Keratinocyte (primary cell): ENCODE measurements at places on chromosomes 2 and 18.

GRCh38 chr2:55460562-55460961, 40.9 kb upstream of the CCDC88A start:
- no peak for DNase-seq

DNA sequence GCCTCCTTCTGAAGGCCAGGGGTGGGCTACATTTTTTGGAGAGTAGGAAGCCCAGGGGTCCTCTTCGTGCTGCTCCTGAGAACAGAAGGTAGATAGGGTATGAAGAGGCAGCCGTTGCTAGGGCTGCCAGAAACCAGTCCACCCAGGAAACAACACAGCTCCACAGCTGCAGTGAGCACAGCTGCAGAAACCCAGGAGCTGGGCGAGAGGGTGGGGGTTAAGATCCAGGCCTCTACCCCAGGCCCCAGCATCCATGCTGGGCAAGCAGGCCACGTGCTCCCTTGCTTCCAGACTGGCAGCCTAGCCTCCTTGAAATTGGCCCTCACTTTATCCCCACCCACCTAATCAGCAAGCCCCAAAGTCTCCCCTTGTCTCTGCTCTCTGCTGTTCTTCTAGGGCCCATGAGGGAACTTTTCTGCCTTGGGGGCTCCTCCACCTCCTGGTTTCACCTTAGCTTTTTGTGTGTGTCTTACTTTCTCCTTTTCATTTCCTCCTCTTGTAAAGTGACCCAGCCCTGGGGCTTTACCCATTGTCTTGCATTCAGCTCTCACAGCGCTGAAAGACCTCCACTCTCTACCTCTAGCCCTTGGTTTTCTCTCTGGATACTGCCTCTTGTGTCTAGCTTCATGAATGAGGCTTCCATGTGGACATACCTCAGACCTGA, 30.7 kb downstream of the STON1 start:
- no peak for DNase-seq

DNA sequence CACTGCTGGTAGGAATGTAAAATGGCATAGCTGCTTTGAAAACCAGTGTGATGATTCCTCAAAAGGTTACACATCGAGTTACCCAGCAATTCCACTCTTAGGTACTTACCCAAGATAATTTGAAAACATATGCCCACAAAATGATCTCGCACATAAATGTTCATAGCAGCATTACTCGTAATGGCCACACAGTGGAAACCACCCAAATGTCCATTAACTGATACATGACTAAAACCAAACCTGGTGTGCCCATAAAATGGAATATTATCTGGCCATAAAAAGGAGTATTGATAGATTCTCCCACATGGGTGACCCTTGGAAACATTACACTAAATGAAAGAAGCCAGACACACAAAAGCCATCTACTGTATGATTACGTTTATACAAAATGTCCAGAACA, 70.4 kb downstream of the ALPK2 start:
- no peak for DNase-seq

DNA sequence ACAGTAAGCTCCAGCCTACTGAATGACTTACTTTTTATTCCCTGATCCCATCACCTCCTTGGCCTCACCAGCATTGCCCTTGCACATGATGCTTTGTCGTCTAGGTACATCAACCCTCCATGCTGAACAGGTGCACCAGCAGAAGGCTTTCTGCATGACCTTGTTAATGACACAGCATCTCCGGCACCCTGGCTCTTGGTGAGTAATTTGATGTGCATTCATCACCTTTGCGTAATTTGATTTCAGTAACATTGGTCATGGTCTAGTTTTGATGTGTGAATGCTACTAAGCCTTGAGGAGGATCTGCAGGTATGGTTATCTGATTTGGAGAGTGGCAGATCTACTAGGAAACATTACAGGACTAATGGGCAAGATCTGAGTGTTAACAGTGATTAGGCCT, 103.6 kb downstream of the STK39 start:
- DNase-seq = no peak

DNA sequence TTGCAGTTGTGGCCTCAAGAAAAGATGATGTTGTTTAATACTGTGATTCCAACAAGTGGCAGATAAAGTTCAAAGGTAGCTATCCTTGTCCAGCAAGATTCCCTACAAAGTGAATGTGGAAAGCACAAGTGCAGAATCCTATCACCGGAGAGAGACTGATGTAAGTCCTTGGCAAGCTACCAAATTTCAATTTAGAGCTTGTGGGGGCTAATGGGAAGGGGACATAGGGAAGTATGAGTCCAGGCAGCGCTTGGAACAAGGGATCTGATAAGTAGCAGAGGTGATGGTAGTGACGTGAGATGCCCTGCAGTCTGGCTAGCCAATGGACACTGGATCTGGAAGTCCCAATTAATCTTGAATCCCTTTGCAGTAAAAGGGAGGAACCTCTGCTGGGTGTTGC, 165.2 kb upstream of the DTNA start:
- DNase-seq = no peak

DNA sequence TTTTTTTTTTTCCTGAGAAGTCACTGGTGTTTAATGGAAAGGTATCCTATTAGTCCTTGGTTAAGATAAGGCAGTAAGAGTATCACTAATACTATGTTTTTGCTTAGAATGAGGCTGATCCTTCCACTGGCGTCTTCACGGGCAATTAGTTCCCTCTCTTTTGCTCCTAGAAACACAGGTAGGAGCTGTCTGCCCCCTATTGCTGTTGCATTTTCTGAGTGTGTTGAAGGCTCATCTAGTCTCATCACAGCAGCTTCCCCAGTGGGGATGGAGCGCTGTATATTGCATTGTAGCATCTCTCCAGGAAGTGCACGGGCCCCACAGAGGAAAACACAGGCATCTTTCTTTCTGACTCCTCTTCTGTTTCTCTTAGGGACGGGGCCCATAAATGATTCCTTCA, 145.0 kb downstream of the NAPG start:
- no peak for DNase-seq

DNA sequence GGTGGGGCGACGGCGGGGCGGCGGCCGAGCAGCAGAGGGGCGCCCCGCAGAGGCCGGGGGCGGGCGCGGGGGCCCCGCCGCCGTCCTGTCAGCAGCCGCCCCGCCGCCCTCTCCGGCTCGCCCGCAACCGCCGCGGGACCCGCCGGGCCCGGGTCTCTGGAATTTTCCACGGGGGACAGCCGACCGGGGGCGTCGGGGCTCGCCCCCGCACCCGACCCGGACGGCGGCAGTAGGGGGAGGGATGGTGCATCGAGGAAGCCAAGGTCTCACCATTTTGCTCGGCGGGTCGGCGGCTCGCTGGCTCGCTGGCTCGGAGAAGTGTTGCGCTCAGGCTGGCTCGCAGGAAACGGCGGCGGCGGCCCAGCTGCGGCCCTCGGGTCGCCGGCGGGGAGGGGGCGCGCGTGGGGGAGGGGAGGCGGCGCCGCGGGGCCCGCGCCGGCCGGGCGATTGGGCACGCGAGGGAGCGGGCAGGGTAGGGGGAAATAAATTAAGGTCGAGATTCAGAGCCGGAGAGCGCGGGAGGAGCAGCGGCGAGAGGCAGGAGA, 405 bp downstream of the PPP3R1 start:
- no peak for DNase-seq

DNA sequence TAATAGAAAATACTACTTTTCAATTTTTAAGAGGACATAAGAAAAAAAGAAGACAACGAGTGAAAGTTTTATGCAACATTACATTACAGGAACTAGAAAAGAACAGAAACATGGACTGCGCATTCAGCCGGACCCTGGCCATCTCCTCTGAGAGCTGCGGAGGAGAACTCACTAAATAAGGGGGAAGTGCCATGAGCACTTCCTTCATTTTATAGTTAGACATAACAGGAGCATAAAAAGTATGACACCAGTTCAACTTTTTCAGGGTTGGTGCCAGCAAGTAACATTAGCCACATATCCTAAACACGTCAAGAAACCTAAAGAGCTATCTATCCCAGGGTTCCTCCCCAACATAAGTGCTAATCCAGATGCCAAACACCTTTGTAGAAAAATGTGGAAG, 78.0 kb upstream of the SERTAD2 start:
- DNase-seq = no peak

GRCh38 chr2:143607231-143608062, 478.2 kb downstream of the ARHGAP15 start:
- DNase-seq = no peak

DNA sequence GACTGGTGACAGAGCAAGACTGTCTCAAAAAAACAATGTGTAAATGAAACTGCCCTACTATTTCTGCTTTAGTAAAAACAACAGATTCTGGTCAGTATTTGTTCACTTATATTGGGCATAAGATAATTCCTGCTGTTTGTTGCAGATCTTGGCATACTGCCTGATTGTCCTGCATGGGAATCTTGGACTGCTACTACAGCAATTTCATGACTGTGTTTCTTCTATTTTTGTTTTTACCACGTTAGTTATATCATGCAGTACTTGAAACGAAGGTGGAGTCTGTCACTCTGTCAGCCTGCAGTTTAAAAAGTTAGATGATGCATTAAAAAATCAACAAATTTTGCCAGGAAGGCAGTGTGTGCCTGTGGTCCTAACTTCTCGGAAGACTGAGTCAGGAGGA, 14.2 kb upstream of the CLASP1 start:
- DNase-seq = no peak

DNA sequence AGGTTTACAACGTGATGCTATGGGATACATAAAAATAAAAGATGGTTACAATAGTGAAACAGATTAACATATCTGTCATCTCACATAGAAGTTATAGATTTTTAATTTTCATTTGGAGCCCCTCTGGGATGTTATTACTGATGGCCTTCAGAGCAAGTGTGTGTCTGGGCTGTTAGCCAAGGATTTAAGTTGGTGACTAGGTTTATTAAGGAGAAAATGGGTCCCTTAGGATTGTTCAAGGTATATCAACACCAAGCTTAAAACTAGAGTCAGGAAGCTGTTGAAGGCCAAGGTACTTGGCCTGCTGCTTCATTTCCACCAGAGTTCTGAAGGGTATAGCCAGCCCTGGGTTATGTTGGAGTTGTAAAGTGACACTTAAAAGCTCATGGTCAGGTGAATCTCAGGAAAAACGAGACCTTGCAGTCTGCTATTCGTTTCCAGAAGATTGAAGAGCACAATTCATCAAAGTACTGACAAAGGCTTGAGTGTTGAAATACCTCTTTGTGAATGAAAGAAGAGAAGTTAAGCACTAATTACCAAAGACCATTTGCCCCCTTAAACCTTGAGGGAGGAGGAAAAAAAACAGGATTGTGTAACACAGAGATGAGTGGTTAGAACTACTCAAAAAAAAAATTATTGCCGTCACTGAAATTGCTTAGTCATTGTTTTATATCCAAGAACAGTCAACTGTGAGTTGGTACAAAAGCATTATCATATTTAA, 48.4 kb downstream of the MAP2 start:
- no peak for DNase-seq

DNA sequence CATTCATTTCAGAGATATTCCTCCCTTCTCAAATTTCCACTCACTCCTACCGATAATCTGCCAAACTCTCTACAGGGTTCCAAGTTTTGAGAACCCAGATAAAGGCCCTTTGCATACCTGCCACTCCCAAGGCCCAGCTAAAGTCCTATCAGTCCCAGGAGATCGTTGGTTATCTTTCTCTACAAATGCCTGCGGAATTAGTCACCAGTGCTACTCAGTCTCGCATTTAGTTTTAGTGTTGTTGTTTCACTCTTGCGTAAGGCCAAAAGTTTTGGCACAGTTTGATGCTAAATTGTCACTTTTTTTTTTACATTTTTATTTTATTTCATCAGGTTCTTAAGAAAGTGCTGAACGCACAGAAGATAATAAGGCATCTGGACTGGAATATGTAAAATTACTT, 29.2 kb upstream of the SETBP1 start:
- peak; percentile 53 for DNase-seq

DNA sequence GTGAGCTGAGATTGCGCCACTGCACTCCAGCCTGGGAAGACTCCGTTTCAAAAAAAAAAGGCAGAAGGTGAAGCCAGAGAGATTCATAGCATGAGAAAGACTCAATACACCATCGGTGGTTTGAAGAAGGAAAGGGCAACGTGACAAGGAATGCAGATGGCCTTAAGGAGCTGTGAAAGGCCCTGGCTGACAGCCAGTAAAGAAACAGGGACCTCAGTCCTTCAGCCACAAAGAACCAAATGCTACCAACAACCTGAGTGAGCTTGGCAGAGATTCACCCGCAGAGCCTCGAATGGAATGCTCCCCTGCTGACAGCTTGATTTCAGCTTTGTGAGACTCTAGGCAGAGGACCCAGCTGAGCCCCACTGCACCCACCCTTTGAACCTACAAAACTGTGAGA, 154.9 kb upstream of the NDUFV2 start:
- no peak for DNase-seq

GRCh38 chr2:165953306-165953654, 296 bp downstream of the TTC21B start:
- DNase-seq = no peak

GRCh38 chr2:53576166-53576565, 191.4 kb upstream of the CHAC2 start:
- DNase-seq = no peak

GRCh38 chr2:37570773-37571586, 100.5 kb downstream of the CDC42EP3 start:
- DNase-seq = no peak

- no peak for DNase-seq
Observed at GRCh38 chr2:106059416-106060065, 134.6 kb downstream of the UXS1 start.

DNA sequence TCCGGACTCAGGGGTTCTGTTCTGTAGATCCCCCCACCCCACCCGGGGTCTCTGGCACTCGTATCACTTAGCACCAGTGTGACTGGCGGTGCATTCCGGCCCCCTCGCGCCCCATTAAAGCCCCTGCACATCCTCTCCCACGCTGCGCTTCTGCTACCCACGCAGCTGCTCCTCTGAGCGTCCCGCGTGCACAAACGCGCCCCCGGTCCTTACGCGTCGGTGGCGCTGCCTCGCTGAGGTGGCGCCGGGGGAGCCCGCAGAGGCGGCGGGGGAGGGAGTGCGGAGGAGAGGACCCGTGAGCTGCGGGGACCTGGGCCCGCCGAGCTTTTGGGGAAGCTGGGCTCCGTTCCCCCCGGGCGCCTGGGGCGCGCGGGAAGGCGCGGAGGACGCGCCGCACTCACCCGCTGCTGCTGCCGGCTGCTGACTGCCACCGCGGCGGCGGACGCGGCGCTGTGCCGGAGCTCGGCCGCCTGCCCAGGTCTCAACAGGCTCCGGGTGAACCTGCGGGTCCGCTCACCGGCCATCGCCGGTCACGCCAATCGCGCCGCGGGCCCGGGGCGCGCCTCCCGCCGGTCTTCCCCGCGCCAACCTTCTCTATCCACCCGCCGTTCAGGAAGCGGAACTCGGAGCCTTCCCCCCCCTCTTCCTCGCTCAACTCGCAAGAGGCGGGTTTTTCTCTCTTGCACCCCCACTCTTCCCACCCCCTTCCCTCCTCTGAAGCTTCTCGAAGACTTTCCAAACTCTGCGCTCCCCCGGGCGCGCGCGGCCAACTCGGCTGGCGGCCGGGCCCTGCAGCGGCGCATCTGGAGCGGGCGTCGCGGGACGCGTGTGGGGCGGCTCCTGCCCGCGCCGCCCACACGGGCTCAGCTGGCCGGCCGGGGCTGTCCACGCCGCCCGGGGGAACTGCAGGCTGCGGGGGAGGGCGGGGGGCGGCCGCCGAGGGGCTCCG, at the start of gene DOCK10:
TSS of gene DOCK10 (minus strand) at position 618 of the 949 bp plus-strand sequence. CDS start at position 524, 94 bp downstream.
- no peak for DNase-seq
